ENCODE measurements at places on chromosomes 11 and 22.

DNA sequence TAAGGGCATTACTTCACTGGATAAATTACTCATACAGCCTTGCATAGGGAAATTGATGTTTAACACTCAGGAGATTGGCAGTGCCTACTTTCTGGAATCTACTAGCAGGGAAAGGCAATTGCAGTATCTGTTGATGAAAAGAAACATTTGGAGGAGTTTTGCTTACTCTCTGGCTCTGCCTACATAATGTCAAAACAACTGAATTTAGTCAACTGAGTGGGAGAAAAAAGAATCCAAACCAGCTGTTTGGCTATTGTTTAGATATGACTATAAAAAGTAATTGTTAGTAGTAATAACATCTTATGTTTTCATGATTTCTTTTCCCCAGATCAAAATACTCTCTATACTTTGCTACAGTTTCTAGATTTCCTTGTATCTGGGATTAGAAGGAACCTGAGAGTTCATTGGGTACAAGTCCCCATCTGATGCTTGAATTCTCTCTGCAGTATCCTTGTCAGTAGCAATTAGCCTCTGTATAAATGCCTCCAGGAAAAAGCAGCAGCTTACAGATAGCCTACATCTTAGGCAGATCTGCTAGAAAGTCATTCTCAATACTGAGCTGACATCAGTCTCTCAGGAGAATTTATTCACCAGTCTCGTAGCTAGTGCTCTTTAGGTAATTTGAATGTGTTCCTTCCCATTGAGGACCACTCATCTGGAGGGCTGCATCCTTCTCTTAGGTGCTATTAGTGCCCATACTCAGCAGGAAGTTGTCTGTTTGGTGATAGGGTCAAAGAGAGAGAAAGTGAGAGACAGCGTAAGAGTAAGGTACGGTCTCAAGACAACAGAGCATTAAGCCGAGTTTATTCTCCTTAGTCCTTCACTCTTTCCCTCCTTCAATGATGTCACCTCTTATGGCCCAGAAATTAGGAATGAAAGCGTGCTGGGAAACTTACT lies 185.9 kb upstream of the CCDC90B start:
- DNase-seq = no peak

DNA sequence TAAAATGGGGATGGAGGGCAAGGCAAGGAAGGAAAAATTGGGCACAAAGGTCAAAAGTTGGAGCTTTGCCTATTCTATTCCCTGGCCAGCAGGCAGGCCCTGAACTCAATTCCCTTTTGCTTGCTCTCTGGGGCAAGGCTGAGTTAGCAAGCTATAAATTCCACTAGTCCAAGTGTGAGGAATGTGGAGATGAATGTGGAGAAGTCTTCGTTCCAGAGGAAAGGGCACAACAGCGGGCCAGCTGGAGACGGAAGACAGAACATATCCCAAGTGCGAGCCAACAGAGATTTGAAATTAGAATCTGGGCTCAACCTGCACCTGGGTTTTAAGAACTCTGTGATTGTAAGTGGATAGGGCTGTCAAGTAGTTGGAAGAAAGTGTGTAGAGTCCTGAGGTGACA lies 29.5 kb upstream of the FZD4 start:
- no peak for DNase-seq

GRCh38 chr11:120931057-120931779 lies 92.7 kb upstream of the TBCEL start:
- DNase-seq = no peak

GRCh38 chr11:34890089-34890488 lies 26.1 kb downstream of the APIP start:
- DNase-seq = no peak

Measured in renal cortical epithelial cell (primary cell).